H1 (cell line): ENCODE measurements at places on chromosomes 11 and 22.

GRCh38 chr11:13168271-13168670, 109.3 kb upstream of the BMAL1 start:
- DNase-seq = no peak

GRCh38 chr11:2713661-2714462, 14.1 kb upstream of the KCNQ1OT1 start:
- DNase-seq = no peak

DNA sequence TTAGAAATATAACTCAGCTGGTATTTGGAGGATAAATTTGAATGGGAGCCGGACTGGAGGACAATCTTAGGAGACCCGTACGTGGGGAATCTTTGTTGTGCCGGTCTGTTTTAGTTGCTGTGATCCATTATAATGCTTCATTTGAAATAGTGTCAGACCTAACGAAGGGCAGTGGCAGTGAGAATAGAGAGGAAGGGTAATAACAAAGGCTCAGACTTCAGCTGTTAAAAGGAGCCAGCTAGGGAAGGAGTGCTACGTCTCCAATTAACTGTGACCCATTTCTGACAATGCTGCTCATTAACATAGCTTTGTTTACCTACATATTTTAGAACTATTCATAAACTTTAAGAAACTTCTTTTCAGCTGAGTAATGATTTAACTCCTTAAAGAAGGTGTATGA, 246.9 kb downstream of the OPCML start:
- DNase-seq = no peak

GRCh38 chr11:97015327-97015726, 625.5 kb downstream of the JRKL start:
- no peak for DNase-seq
